ENCODE measurements at places on chromosomes 4 and X.

DNA sequence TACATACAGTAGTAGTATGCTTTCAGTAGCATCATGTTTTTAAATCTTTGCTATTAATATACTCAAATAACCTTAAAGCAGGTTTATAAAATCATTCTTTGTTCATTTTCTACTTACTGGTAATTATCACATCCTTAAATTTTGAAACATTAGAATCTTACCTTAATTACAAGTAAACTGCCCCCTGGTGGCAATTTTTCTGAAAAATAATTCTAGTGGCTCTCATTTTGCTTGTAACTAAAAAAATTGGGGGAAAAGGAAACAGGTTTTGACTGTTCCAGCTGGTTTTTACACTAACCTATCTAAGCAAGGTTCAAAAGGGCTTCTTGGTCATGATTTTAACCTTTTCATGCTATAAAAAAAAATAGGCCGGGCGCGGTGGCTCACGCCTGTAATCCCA, 18.5 kb upstream of the DCAF4L1 start:
- DNase-seq = no peak

- no peak for DNase-seq
Observed at GRCh38 chrX:9683350-9683749, 82.3 kb downstream of the GPR143 start.

DNA sequence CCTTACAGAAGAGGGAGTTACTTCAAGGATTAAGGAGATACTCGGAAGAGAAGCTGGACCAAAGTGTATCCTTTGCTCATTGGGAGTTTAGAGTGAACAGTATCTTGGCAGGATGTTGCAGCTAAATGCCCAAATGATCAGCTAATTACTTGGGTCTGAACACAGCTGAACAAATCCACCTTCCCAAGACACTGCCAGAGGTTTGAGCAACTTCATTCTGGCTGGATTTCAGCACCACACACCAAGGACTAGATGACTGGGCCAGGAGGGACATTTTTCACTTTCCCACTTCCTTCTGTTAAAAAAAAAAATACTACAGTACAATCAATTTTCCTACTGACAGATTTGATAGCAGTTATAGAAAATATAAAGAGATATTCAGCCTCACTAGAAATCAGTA, 324.6 kb downstream of the MID1IP1 start:
- no peak for DNase-seq

DNA sequence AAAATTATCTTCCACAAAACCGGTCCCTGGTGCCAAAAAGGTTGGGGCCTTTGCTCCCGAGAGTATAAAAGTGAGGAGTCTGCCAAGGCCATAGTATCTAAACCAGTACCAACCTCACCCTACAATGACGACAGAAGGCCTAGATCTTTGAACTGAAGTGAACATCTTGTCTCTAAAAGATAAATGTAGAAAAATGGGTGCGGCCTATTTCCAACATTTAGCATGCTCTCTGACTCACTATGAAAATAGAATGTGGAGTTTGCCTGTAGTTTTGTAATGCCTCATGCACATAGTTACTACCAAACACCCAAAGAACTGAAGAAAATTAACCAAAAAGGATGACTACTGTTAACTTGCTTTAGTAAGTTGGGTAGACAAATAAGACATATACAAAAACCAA, 218.4 kb downstream of the SLITRK2 start:
- no peak for DNase-seq

All from osteocyte (in vitro differentiated cells).